D341Med (cell line): ENCODE measurements at places on chromosomes 4 and X.

DNA sequence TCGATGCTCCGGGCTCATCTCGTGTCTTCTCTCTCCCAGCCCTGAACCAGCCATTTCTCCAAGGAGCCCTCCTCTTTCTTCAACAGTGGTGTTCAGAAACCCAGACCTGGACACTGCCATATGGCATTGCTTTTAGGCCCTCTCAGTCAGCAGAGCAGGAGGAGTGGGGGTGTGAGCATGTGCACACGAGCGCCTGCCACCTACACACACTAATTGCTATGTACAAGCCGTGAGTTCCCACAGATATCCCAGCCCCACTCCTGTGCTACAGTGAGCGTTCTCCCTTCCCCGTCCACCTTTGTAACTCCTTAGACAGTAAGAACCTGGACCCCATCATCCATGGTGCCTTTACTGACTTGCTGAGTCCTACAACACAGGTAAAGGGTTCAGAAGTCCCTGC is 53.8 kb downstream of the TNIP2 start:
- DNase-seq = no peak

GRCh38 chrX:10173331-10173900 is 16.6 kb downstream of the CLCN4 start:
- no peak for DNase-seq

- no peak for DNase-seq
Observed at GRCh38 chr4:15481961-15482745, 12.5 kb downstream of the CC2D2A start.

DNA sequence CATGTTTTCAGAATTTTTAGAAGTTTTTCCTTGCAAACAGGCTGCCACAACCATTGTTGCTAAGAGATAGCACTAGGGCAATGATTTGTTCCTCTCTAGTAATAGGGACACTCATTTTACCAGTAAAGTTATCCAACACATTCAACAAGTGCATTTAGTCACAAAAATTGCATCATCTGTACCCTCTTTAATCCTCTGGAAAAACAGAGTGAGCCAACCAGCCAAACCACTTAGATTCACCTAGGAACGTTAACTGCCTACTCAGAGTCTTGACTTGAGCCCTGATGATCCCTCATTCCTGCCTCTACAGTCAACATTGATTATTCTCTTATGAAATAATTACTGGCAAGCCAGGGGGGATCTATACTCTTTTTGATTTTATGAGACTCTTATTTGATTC is 17.0 kb upstream of the ADGRA3 start:
- no peak for DNase-seq
